ENCODE measurements at places on chromosomes 2 and 18. TPM values are rescaled to one million over a fixed set of nuclear protein-coding genes. Genes with fewer than 3 reads are reported as not detected.

CTAGE1 gene
- not detected for total RNA-seq

MC4R gene
- total RNA-seq, result not detected

SP140L gene
- 8.3 TPM for total RNA-seq

MEP1B gene
- total RNA-seq, result not detected

C2orf92 gene
- 2.7 TPM for total RNA-seq

DNA sequence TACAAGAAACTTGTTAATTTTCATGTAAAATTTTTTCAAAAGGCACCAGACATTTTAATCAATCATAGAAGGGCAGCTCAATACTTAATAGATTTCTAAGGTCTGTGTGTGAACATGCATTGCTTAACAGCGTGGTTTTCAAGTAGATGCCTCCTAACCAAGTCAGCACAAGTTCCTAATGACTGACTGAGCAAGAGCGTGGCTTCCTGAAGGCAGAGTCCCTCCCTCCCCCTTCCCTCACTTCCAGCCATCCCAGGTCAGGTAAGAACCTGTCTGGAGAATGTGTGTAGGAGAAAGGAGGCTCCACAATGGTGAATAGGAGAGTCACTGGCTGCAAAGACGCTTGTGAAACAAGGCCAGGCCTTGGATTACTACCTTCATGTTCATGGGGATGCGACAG lies 33.5 kb upstream of the DAPL1 start:
- DNase-seq, result no peak

FZD7 gene
- 18.9 TPM for total RNA-seq

PDE1A gene
- 11.2 TPM for total RNA-seq

- no peak for DNase-seq
These were observed 3.7 kb upstream of the PCBP1 start for GRCh38 chr2:70083344-70084156.

DNA sequence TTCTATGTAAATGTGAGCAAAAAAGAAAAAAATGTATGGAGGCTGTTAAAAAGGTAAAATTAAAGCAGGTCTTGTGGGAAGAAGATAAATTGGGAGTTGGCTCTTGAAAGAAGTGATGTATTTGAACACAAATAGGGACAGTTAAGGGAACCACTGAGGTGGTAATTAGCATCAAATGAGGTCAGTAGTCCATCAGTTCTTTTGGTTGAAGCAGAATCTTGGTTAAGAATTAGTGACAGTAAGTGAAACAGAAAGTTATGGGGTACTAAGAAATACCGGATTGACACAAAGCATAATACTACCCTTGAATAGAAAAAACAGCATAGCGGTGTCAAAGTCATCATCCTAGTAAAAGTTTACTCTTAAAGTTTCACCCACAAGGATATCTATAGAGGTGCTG lies 352.6 kb upstream of the VRK2 start:
- DNase-seq, result no peak

DNA sequence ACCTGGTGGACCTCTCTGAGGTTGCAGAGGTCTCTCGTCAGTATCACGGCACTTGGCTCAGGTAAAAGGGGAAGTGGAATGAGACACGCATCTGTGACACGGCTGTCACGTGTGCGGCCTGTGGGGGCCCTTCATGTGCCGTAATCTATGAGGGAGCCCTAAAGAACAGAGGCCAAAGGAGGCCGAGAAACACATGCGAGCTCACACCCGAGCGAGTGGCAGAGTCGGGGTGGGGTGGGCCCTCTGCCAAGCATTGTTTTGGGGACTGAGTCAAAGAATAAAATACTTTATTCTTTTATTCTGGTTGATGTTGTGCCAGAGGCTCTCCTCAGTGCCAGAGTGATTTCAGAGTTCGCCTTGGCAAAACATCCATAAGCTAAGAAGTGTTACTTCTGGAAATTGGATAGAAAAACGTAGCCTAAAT lies 43.3 kb downstream of the PLB1 start:
- DNase-seq, result no peak

CABYR gene
- 0.38 TPM for total RNA-seq

POTEI gene
- total RNA-seq, result not detected

- no peak for DNase-seq
These were observed 199.7 kb downstream of the ADCYAP1 start for GRCh38 chr18:1104181-1104881.

- DNase-seq, result peak; percentile 86
These were observed 8.4 kb upstream of the ARID5A start for GRCh38 chr2:96528006-96528699.

- no peak for DNase-seq
These were observed 17.5 kb upstream of the KANSL1L start for GRCh38 chr2:210188755-210189154.

TSPYL6 gene
- not detected for total RNA-seq

ACMSD gene
- total RNA-seq, result not detected
